Fibroblast of skin of left quadriceps (primary cell): ENCODE measurements at places on chromosomes 1 and 21.

DNA sequence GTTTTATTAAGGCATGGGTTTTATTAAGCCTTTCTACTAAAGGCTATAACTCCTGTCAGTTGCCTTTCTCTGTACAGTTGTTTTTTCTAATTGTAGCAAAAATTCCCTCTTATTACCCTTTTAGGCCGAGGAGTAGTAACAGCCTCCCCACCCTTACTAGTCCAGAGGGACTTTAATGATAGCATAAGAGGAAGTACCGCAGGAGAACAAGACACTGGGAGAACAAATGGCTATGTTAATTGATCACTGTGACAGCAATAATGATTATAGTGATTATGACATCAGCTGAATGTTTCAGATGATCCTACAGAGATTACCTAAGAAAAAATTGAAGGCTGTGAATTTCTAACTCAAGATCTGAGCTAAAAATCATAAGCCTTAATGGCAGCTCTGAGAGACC is 383.0 kb upstream of the PTBP2 start:
- no peak for DNase-seq

DNA sequence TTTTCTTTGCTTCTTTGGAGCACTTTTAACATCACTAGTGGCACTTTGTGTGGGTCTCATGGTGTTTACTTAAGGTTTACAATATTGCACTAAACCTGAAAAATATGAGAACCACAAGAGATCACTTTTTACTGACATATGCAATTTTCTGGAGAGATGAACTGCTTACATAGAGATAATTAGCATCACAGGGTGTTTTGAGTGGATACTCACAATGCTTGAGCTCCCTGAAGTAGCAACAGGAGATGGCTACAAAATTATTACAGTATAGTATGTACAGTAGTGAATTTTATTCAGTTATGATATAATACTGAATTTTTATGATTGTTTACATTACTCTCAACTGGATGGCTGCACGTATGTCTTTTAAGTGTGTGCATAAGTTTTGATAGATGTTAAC is 22.6 kb downstream of the RPRD2 start:
- no peak for DNase-seq

DNA sequence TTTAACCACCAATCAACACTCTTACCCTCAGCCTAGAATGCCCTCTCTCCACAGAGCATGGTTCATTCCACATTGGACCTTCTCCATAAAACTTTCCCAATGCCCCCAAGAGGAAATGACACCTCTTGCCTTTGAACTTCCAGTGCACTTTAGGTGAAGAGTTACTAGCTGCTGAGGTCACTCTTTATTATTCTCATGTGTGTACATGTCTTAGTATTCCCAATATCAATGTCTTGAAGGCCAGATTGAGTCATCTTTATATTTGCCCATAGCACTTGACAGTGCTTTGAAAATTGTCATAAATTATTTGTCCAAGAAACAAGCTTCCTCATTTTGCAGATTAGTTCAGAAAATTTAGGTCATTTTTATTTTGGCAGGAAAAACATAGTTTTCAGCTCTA is 8.1 kb upstream of the DNASE2B start:
- DNase-seq: no peak

DNA sequence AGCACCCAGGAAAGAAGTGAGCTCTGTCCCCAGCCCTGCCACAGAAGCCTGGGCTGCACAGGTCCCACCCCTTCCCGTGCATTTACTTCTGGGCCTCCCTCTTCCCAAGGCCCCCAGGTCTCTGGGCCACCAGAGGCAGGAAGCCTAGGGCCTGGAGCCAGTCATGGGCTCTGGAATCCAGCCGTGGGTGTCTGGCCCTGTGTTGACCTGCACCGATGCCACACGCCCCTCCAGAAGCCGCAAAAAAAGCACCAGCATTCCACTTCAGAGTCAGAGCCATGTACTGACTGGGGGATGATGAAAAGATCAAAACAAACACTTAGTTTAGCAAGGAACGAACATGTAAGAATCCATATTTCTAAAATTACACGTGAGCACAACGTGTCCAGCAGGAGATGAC is 141.7 kb downstream of the NPHP4 start:
- no peak for DNase-seq

- no peak for DNase-seq
These were observed 17.1 kb upstream of the KCND3 start for GRCh38 chr1:112006416-112007025.

GRCh38 chr1:238647877-238648276 is 738.5 kb upstream of the CHRM3 start:
- DNase-seq: peak; percentile 99

- DNase-seq: no peak
These were observed 486.7 kb downstream of the OMA1 start for GRCh38 chr1:58059789-58060188.

DNA sequence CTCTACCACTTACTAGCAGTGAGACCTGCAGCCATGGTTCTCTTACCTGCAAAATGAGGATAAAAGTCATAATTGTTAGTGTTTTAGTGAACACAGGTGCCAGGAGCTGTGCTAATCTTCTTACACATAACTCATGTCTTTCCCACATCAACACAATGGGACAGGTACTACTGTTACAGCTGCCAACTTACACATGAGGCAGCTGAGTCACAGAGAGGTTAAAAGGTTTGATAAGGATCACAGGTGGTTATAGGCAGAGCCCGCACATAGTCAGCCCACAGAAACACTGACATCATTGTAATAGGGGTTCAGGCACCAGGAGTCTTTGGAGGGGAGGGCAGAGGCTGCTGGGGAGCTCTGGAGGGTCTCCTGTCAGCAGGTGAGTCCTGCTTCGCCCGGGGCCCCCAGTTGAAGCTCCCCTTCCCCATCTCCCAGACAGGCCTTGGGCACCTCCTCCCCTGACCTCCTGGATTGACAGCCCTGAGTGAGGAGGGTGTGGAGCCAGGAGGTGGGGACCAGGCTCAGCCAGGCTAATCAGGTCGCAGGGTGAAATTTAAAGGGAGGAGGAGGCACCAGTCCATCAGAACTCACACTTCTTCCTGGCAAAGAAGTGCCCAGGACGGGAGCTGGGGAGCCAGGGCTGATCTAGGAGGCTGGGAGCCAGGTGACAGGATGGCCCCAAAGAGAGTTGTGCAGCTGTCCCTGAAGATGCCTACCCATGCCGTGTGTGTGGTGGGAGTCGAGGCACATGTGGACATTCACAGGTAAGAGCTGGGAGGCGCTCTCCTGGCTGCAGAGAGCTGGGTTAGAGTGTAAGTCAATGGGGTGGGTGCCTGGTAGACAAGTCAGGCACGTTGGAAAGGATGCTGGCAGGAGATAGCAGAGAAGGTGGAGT is at the start of gene PADI1:
Gene PADI1 (plus strand): TSS at position 583 of the 895 bp plus-strand sequence. CDS start 90 bp downstream, at position 673.
- no peak for DNase-seq

DNA sequence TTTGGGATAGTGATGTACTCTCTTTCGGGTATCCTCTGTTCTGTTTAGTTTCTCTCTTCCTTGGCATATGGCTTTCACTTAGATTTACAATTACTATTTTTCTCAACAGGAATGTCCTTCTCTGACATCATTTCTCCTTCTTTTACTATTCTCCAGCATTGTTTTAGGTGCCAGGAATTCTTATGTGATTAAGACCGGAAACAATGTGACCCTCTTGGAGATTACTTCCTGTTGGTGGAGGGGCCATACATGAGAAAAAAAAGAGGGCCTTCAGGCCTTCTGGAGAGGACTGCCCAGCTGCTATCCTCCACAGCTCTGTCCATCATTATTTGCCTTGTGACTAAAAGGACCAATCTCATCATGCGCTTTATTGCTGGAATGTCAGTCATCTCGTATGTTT is 50.4 kb upstream of the ADAMTS5 start:
- DNase-seq: peak; percentile 3
